ENCODE measurements at places on chromosomes 1 and 21.

- no peak for DNase-seq
Observed at GRCh38 chr1:145868232-145868631, 9.4 kb upstream of the PIAS3 start.

- DNase-seq, result no peak
Observed at GRCh38 chr1:51697166-51697565, 80.3 kb downstream of the OSBPL9 start.

DNA sequence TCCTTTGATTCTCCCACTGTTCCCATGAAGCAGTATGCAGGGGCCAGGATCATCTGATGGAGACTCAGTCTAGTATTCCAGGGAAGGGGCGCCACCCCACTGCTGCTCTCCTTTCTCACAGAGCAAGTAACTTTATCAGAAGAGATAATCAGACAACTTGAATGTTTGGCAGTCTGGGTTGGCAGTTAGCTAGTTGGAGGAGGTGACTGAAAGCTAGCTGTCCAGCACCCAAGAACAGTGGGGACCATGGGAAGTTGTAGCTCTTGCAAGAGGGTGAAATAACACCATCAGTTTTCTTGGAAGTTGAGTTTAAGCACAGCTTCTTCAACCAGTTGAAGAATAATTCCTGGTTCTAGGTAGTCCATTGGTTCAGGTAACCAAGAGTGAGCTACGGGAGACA is 22.2 kb upstream of the AGL start:
- no peak for DNase-seq

DNA sequence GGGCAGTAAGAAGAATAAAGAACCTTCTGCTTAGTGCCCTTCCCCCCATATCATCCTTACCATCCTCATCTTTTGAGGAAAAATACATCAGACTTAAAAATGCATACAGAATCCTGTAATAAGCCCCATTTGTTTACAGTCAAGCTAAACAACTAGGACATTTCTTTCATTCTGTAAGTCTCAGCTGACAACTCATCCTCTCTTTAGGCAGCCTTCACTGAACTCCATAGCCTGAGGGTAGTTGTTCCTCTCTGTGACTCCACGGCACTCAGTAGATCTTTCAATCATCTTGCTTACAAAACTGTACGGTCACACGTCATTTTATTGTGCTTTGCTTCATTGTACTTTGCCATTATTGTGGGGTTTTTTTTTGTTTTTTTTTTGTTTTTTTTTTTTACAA is 82.5 kb downstream of the NRIP1 start:
- no peak for DNase-seq

DNA sequence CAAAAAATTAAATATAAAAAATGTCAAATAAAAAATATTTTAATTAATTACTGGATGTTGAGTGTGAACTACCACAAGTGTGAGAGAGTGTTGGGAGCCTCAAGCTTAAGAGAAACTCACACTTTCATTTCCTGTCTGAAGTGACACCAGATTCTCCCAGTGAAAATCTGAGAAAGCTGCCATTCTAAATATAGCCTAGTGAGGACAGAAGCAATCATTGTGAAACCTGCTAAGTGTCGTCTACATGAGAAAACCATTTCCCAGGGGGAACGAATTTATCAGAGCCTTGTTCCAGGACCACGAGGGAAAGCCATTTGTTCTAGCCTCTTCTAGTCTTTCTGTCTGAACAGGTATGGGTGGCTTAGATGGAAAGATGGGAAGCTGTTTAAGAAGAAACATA is 329.3 kb upstream of the PRMT6 start:
- DNase-seq, result no peak

GRCh38 chr1:6035719-6036118 is 10.0 kb upstream of the KCNAB2 start:
- no peak for DNase-seq

DNA sequence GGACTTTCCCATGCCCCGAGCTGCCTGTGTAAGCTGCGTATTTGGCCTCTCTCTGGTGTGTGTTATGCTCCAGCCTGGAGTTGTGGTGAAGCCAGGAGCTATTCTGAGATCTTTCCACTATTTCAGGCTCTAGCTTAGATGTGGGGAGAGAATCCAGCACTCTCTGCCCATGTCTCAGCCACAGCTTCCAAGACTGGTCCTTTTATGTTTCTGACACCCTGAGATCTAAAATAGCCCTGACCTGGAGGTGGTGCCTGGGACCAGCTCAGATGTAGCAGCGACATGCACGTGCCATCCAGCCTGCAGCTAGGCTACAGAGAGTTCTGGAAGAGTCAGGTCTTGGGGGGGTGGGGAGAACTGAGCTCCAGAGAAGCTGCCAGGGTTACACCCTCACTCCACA is 76.5 kb downstream of the TENT5C start:
- DNase-seq, result no peak

- no peak for DNase-seq
Observed at GRCh38 chr1:201212056-201212455, 21.4 kb downstream of the IGFN1 start.

GRCh38 chr1:248421384-248421783 is 18.5 kb downstream of the OR2T1 start:
- DNase-seq, result no peak

- no peak for DNase-seq
Observed at GRCh38 chr21:32007456-32007855, 134.6 kb downstream of the HUNK start.

- DNase-seq, result no peak
Observed at GRCh38 chr1:87478231-87478630, 149.6 kb downstream of the LMO4 start.
